Activated naive CD4-positive, alpha-beta T cell treated with anti-CD3 and anti-CD28 coated beads for 36 hours (primary cell): ENCODE measurements at places on chromosomes 3 and 15. TPM values are rescaled to one million over a fixed set of nuclear protein-coding genes. Genes with fewer than 3 reads are reported as not detected.

- no peaks in the 10 kb centered on the region for H3K4me1 ChIP-seq
- H3K27me3 ChIP-seq = peaks cover 9% of the 10 kb centered on the region
- peaks cover 3% of the 10 kb centered on the region for H3K36me3 ChIP-seq
- no peak overlapping the region for H3K4me3 ChIP-seq
Measured at GRCh38 chr15:55060836-55061235, 135.9 kb downstream of the RSL24D1 start.

GRCh38 chr3:175940243-175940642 lies 1081.1 kb downstream of the NAALADL2 start:
- peaks cover 2% of the 10 kb centered on the region for H3K36me3 ChIP-seq
- no peaks in the 10 kb centered on the region for H3K27me3 ChIP-seq
- H3K27ac ChIP-seq = no peak overlapping the region
- no peak for DNase-seq
- H3K4me1 ChIP-seq = no peaks in the 10 kb centered on the region

DNA sequence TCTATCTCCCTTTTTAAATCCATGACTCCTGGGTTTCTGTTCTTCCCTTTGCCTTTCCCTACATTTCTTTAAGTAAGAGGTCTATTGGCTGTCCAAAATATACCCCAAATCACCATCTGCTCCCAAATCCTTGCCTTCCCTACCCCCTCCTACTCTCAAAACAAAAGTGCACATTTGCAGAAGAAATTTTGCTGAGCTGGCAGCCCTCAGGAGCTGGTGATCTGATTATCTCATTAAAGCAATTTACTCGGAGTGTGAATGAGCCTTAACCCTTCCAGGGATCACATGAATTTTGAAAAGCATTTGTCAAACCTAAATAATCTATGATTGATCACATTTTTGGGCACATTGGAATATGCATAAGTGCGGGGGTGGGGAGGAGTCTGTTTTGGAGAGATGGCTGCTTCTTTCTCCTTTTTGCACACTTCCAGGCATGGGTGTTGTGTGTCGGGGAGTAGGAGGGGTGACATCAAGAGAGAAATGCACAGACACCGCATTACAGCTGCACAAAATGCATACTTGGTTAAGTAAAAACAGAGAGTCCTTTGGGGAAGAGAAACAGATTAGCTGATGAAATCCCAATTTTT lies 892.6 kb downstream of the TUSC7 start:
- H3K4me3 ChIP-seq = no peak overlapping the region
- H3K27me3 ChIP-seq = no peaks in the 10 kb centered on the region
- no peaks in the 10 kb centered on the region for H3K4me1 ChIP-seq
- H3K27ac ChIP-seq = no peak overlapping the region
- H3K36me3 ChIP-seq = no peaks in the 10 kb centered on the region

GRCh38 chr3:65246561-65246960 lies 558.8 kb upstream of the ADAMTS9 start:
- no peak overlapping the region for H3K27ac ChIP-seq
- no peaks in the 10 kb centered on the region for H3K4me1 ChIP-seq
- H3K27me3 ChIP-seq = no peaks in the 10 kb centered on the region

DNA sequence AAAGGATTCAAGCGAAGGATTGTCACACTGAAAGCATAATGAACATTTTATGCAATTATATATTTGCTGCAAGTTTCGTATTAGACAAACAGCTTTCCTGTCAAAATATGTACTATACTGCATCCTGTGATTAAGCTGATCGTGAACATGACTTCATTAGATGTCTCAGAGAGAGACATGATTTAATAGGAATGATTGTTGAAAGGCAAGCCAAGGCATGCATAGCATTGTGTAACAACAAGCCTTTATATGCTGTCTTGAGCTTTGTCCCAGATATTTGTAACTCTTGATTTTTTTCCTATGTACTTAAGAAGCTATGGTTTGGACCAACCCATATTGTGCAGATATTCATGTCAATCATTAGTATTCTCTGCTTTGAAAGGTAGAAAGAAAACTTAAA lies 309.1 kb downstream of the KCNH8 start:
- no peak overlapping the region for H3K27ac ChIP-seq
- H3K27me3 ChIP-seq = no peaks in the 10 kb centered on the region
- DNase-seq = no peak
- no peaks in the 10 kb centered on the region for H3K36me3 ChIP-seq

GRCh38 chr3:197149-197827 lies 725 bp downstream of the CHL1 start:
- H3K36me3 ChIP-seq = no peaks in the 10 kb centered on the region
- peaks cover 4% of the 10 kb centered on the region for H3K4me1 ChIP-seq
- peaks cover 37% of the 10 kb centered on the region for H3K27me3 ChIP-seq
- DNase-seq = no peak

- H3K27me3 ChIP-seq = no peaks in the 10 kb centered on the region
- no peak overlapping the region for H3K4me3 ChIP-seq
- H3K4me1 ChIP-seq = no peaks in the 10 kb centered on the region
- H3K36me3 ChIP-seq = peaks cover 46% of the 10 kb centered on the region
Measured at GRCh38 chr3:17204049-17204650, 319.4 kb downstream of the PLCL2 start.

The DTWD1 gene
- 19.4 TPM for total RNA-seq

The RTP3 gene
- not detected for total RNA-seq

The CLRN1 gene
- total RNA-seq = not detected

The TMEM207 gene
- total RNA-seq = not detected
